Stimulated activated CD8-positive, alpha-beta memory T cell treated with anti-CD3 and anti-CD28 coated beads, Interleukin-7, amount 100 ng/mL, for 24 hours (primary cell): ENCODE measurements at places on chromosomes 1 and 21.
A peak's percentile ranks its signal among the peaks of the same experiment; 100 is the strongest.

DNA sequence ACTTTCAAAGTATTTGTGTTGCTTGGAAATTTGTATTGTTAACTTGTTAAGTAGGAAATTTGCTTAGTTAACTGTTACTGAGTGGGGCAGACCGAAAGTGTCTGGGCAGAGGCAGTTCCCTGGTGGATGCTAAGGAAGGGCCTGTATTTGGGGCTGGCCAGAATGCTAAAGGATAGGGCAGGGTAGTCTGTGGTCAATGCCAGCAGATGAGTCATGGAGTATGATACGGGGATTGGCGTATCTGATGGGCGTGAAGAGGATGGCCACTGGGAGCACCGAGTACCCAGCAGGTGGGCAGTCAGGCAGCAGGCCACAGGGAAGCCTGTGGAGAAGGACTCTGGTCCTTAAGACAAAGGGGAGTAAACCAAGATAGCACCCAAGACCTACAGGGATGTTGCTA lies 46.6 kb upstream of the SCAF4 start:
- DNase-seq, result no peak

- DNase-seq, result no peak
Observed at GRCh38 chr1:22402356-22403053, 49.1 kb upstream of the ZBTB40 start.

DNA sequence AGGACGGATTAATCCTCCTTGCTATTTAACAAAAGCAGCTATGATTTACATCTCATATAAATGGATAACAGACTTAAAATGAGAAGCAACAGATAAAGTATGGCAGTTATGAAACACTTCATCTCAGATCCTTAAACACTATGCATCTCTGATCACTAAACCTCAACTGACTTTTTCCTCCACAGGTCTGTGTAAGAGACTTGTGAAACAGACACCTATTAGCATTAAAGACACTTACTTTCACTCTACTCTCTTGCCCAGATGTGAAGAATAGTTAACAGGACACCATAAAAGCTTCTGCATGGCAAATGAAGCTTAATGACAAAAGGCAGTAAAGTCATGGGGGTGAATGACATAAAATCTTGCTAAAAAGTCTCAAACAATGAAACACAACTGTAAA lies 6.2 kb downstream of the LIN9 start:
- no peak for DNase-seq

- DNase-seq, result peak; percentile 65
Observed at GRCh38 chr1:29235955-29236711, at the start of gene PTPRU. Gene PTPRU, plus strand, starts transcription at chr1:29236522. Its CDS starts 123 bp downstream, at chr1:29236645.

- DNase-seq, result no peak
Observed at GRCh38 chr1:108107658-108108057, 92.5 kb downstream of the SLC25A24 start.

DNA sequence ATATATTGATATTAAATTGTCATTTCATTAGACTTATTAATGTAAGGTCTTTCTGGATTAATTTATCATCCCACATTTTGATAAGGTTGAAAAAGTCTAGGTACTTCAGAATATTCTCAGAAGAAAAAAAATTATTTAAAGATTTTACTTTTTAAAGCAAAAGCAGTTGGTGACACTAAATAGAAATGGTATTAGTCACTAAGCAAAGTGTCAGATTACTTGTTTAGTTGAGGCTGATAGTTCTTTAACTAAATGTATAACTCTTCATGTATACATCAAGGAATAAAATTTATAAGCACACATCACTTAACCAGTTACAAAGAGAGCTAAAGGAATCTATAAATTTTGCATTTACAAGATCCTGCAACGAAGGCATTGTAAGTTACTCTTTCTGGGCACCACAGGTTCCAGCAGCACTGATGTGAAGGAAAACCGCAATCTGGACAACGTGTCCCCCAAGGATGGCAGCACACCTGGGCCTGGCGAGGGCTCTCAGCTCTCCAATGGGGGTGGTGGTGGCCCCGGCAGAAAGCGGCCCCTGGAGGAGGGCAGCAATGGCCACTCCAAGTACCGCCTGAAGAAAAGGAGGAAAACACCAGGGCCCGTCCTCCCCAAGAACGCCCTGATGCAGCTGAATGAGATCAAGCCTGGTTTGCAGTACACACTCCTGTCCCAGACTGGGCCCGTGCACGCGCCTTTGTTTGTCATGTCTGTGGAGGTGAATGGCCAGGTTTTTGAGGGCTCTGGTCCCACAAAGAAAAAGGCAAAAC lies 101.1 kb downstream of the ADARB1 start:
- DNase-seq, result no peak

GRCh38 chr1:43419627-43420425 lies 30.1 kb downstream of the SZT2 start:
- no peak for DNase-seq

- DNase-seq, result no peak
Observed at GRCh38 chr1:9785406-9785805, 38.4 kb downstream of the CLSTN1 start.

- no peak for DNase-seq
Observed at GRCh38 chr1:200729863-200730262, 8.8 kb upstream of the CAMSAP2 start.

DNA sequence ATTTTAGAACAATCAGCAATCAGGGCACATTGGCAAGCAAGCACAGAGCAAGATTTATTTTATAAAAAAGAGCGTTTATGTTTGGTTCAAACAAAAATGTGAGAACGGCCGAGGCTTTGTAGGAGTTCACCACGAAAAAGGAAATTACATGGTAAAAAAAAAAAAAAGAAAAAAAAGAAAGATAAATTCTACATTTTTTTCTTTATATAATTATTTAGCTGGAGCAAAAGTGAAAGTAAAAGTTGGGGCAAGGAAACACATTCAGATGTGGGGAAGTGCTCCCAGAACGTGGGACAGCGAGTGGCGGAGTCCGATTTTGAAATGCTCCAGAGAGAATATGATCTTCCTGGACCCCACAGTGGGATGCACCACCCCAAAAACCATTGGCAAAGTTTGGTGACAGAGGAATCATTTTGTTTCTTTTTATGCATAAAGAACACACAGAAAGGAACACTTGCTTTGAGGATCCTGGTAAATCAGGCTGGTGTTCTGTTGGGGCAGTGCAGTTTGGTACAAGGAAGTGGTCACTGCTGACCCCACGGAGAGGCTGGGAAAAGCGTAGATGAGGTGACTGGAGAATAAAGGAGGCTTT lies 16.3 kb upstream of the ATP5PO start:
- DNase-seq, result no peak

DNA sequence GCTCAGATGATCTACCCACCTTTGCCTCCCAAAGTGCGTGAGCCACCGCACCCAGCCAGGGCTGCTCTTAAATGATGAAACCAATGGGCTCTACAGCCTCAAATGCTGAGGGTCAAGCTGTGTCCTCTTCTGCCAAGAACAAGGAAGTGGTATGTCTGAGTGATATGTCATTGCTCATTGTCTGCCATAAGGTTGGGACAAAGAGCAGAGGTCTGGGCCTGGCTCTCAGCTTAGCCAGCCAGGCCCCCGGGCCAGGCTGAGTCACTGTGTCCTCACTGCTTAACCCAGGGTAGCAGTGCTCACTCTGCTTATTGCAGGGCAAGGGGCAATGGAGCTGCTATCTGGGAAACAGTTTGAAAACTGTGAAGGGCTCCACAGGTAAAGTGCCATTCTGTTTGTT lies 8.3 kb upstream of the ETS2 start:
- DNase-seq, result no peak

DNA sequence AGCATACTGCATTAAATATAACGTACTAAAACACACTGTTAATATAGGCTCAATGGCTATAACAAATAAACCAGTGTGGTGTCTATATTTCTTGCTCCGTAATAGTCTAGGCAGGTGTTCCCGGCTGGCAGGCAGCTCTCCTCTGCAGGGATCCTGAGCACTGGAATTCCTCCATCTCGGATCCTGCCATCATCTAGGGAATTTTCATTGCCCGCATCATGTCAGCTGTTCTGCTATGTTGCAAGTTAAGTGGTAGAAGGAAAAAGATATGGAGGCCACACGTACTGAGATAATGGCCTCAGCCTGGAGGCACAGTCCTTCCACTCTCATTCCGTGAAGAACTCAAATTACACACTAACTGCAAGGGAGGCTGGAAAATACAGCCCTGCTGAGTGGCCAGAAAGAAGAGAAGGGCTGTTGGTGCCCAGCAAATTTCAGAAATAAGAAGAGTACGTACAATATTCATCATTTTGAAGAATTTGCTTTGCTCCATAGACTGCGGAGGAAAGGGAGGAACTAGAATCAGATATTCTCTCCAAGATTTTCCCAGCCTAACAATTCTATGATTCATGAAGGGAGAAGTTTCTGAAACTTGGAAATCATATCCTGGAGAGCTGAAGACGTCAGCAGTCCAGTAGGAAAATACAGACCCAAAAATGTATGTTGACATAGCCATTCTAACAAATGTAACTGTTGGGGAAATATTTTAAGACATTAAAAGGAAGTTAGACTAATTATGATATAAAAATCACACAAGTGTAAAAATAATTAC lies 263.3 kb downstream of the MRPL39 start:
- DNase-seq, result no peak

- no peak for DNase-seq
Observed at GRCh38 chr21:37974081-37974480, 57.8 kb upstream of the KCNJ6 start.

DNA sequence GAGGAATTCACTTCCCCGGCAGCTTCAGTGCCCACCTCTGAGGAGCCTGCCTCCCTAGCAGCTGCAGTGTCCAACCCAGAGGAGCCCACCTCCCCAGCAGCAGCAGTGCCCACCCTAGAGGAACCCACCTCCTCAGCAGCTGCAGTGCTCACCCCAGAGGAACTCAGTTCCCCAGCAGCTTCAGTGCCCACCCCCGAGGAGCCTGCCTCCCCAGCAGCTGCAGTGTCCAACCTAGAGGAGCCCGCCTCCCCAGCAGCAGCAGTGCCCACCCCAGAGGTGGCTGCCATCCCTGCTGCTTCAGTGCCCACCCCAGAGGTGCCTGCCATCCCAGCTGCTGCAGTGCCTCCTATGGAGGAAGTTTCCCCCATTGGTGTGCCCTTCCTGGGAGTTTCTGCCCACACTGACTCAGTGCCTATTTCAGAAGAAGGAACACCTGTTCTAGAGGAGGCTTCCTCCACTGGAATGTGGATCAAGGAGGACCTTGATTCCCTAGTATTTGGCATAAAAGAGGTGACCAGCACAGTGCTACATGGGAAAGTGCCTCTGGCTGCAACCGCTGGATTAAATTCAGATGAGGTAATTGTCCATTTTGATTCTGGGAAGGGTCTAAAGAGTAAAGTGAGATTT lies 77.4 kb upstream of the BMP8A start:
- DNase-seq, result no peak

DNA sequence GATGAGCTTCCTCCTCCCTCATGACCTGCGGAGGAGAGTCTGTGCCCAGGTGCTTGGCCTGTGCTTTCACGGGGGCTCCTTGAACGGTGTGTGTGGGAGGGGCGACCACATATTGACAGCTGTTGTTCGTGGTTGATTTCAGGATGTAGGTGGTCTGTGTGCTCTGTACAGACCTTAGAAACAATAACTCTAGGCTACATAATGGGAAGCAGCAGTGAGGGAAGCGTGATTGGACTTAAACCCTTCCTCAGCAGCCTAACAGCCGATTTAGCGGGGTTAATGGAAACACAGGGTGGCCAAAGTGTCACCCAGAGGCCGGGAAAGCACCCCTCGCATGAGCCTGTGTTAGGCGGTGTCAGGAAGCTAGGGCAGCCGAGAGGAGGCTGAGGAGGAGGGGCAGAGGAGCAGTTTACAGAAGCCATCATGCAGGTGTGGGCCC lies 56.0 kb downstream of the TBCE start:
- DNase-seq, result no peak

- DNase-seq, result no peak
Observed at GRCh38 chr1:225465793-225466517, 38.1 kb upstream of the LBR start.

DNA sequence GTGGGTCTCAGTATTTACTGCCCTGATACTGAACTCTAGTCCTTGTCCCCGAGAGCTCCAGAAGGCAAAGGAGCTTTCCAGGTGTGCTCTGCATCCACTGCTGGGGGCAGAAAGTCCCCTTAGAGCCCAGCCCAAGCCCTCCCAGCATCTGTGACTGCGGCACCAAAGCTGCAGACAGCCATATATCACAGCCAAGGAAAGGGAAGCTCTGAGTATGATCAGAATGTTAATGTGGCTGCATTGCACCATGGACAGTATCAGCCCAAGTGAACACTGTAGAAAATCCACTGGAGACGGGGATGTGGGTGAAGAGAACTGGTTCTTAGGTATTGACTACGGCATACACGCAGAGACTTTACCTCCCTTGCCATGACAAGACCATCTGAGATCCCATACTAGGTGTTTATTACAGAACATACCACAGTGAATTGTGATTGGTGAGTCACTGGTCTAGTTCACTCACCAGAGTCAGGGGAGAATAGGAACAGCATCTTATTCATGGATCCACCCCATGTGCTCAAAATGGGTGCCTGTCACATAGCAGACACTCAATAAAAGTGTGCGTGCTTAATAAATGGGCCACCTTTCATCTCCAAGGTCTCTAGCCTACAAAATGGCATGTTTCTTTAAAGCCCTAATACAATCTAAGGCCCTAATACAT lies 170.3 kb downstream of the HHIPL2 start:
- no peak for DNase-seq

DNA sequence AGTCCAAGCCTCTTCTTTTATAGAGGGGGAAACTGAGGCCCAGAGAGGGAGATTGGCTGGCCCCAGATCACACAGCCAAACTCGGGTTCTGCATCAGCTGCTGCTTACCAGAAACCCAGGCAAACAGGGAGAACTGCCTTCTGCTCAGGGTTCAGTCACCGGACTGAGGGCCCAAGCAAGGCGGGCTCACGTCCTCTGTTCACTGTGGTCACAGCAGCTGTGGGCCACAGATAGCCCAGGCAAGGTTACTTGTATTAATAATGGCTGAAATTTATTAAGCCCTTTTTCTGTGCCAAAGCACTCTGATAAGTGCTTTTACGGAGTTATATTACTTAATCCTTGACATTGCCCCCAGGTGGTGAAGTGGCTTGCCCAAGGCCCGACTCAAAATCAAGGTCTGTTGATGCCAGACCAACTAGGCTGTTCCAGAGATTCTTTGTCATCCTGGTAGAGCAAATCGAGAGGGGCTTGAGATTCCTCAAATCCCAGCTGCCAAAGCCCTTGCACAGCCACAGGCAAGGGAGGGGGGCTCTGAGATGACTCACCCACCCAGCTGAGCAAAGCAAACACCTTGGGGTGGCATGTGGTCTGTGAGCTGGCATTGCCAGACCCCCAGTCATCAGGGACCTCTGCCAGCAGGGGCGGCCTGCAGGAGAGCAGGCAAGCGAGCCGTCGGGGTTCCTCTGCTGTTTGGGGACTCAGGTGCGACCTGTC lies 36.5 kb downstream of the EPHB2 start:
- DNase-seq, result no peak
